ENCODE measurements at places on chromosomes 3 and 15.

DNA sequence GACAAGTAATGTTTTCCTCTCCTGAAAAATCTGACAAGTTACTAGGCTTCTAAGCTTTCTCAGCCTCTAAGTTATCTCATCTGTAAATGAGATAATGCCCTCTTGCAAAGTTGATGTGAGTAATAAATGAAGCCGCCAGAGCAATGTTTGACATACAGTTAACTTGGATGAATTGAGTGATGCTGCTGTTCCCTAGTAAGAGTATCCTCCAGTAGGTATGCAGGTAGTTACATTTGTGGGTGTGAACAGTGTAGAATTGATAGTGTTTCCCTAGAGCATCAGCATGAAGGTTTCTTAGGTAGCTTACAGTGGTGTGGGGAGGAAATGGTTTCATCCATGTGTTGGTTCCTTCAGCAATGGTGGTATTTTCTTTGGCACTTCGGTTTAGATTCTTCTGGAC is 3.4 kb downstream of the ATP2C1 start:
- no peak for DNase-seq

- DNase-seq = peak; percentile 51
These were observed 22.1 kb downstream of the MAPKAPK3 start for GRCh38 chr3:50639055-50639494.

- no peak for DNase-seq
These were observed 24.8 kb upstream of the NOX5 start for GRCh38 chr15:68989541-68990230.

GRCh38 chr3:52119099-52119498 is 35.1 kb downstream of the POC1A start:
- no peak for DNase-seq

DNA sequence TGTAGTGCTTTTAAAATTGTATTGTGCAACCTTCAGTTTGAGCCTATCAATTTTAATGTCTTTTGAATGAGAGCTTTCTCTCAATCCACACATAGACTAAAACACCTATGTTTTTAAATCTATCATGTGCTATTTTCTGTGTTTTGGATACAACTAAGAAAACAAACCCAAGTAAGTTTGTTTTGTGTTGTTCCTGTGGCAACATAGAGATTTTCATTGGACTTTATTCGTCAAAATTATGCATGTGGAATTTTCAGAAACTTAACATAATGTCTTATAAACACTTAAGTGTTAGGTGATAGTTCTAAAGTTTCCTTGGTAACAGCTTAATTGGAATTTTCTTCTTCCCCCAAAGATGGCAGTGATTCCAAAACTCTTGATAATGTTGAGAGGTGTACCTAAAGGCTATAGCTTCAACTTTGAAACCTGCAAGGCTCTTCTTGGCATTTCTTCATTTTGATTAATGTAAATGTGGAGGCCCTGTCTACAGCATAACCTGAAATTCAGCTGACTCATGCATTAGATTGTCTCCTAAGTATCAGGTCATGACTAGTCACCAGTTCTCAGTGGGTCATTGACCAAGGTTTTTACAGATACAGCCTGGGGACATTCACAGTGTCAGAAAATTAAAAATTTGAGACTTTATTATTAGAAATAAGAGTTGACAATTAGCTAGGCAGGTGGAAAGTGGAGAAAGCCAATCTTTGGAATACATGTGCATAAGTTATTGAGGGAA is 44.4 kb downstream of the COL6A5 start:
- DNase-seq = no peak

- peak; percentile 59 for DNase-seq
These were observed 32.9 kb downstream of the CD200R1L start for GRCh38 chr3:112813723-112814171.

DNA sequence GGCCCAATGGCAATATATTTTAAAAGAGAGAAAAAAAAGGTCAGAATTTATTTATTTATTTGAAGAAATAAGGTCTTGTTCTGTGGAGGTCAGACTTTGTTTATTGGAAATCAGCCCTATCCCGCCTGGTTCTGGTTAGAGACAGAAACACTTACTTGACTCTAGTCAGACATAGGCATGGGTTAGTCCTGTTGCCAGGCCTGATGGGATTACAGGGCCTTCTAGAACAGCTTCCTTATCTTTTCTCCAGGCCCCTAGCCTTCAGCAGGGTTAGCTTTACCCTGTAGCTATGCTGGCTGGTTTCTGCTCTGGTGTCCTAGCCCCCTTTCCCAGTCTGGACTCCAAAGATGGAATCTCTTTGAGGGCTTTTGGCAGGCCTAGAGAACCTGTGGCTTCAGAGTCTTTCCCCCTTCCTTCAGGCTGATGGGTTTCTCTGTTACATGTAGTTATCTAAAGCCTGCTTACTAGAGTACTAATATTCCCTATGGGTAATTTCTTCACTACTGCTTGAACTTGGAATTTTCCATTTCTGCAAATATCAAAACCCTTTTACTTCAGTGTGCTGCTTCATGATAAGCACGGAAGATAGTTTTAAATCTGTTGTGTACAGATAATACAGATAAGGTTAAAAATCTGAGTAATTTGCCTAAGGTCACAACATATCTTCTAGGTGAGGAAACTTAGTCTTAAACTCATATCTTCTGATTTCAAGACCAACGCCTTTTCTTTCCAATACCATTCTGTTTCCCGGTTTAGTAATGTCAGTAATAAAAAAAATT is 10.6 kb downstream of the IREB2 start:
- DNase-seq = peak; percentile 14

DNA sequence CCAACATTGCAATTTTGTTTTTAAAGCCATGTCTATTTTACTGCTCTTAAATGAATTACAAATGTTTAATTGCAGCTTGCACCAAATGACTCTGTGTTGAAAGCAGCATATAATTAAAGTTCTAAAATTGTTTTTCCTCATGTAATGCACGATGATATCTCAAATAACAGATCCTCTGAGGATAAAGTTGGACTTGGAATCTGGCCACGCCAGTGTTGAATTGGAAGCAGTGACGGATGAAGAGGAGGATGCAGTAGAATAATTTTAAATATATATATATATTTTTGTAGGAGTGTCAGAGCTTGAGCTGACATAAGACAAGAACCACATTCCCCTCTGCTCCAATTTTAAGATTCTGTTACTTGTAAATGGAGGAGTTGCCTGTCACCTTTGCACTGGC is 406.6 kb upstream of the DPPA4 start:
- no peak for DNase-seq

DNA sequence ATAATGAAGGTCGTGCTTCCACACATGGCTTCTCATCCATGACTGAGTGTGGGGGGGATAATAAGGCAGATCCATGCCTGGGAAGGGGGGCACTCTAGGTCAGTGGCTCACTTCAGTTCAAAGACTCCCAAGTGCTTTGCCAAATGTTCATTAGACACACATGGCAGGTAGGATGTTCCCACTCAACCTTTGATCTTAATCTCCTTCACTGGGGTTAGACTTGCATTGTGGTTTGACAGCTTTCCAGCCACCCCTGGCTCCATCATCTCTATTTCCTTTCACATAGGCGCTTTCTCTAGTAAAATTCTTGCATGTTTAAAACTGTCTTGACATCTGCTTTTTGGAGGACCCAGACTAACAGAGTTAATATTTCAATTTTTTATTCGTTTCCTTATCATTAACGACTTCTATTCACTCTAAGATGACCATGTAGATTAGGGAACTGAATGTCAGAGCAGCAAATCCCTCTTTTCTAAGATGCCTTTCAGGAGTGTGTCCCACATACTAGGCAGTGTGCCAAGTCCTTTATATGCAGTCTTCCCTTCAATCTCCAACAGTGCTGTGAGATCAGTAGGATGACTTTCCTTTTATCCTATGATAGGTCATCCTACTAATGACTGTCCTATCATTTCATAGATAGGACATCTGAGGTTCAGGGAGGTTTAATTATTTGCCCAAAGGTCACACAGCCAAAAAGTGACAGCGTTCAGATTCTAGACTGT is 57.9 kb downstream of the BTD start:
- no peak for DNase-seq

DNA sequence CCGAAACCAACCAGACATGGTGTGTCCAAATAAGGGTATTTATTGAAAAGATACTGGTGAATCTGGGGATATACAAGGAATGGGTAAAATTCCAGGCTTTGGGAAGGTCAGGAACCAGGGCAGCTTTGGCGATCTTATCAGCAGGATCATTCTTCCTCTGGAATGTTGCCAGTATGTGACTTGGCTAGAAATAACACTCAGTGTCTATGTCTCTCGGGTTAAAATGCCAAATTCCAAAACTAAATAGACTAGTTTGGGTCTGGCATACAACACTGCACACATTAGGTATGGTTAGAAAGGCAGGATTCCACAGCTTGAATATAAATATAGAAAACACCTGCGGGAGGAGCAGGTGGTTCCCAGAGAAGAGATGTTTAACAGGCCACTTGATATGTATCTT is 220.2 kb upstream of the CD96 start:
- no peak for DNase-seq

DNA sequence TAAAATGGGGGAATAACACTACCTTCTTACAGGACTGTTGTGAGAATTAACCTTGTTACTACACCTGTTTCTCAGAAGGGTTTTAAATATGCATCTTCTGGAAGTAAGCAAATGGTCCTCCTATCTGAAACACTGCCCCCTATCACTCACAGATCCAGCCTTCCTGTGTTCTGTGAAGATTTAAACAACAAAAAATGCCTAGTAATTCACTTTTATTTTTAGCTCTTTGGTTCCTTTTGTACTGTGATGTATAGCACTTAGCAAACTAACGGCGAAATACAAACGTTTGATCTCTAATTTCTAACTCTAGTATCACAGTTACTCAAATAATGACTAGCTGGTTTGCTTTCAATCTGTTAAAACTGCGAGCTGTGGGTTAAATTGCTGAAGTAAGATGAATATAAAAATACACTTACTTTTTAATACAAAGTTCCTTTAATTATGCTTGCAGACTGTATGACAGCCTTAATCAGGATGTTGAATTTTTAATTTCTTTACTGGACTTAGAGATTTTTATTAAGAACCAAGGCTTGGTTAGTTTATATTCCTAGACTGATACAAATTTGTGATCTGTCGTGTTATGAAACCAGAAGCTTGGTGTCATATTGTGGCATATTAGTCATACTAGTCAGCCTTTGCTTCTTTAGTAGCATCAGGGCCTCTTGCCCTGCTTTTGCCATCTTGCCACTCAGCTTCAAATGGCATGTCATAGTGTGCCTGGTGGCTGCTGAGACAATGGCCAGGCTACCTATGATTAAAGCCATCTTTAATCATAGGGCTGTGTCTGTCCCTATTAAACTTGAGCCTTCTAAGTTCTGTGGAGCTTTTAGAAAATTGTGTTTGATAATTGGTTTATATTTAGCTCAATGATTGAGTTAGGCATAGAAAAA is 9.2 kb downstream of the EIF3J start:
- peak; percentile 43 for DNase-seq

DNA sequence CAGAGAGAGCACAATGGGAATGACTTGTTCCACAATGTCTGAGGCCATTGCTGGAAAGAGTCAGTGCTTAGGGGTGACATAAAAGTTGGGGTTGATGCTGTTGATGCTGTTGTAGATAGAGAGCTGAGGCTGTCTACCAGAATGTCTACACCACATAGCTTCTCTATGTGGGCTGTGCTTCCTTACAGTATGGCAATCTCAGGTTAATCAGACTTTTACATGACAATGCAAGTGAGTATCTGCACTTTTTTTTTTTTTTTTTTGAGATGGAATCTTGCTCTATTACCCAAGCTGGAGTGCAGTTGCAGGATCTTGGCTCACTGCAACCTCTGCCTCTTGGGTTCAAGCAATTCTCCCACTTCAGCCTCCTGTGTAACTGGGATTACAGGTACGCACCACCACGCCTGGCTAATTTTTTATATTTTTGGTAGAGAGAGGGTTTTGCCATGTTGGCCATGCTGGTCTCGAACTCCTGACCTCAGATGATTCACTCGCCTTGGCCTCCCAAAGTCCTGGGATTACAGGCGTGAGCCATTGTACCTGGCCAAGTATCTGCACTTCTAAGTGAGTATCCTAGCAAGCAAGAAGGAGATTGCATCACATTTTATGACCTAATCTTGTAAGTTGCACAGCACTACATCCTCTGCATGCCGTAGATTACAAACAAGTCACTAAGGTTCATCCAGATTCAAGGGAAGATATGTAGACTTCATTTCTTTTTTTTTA is 28.7 kb downstream of the DLEC1 start:
- DNase-seq = peak; percentile 58

- DNase-seq = peak; percentile 24
These were observed 34.9 kb downstream of the PRKCD start for GRCh38 chr3:53195602-53196574.

- DNase-seq = no peak
These were observed 30.5 kb downstream of the LRRK1 start for GRCh38 chr15:100949691-100950090.

DNA sequence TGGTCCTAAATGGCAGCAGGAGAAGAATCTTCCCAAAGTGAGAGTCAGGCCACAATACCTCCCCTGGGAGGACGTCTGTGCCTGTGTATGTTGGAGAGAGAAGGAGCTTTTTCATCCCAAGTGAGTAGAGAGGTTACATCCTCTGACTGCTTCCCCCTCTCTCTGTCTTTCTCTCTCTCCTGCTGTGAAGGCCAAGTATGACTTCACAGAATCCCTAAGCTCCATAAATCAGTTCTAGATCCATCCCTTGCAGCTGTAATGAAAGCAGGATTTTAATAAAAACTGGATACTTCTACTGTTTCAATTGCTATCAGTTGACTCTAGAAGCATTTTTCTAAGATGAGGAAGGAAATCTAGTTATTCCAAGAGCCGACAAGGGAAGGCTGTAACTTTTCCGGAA is 389.1 kb upstream of the PROK2 start:
- no peak for DNase-seq

DNA sequence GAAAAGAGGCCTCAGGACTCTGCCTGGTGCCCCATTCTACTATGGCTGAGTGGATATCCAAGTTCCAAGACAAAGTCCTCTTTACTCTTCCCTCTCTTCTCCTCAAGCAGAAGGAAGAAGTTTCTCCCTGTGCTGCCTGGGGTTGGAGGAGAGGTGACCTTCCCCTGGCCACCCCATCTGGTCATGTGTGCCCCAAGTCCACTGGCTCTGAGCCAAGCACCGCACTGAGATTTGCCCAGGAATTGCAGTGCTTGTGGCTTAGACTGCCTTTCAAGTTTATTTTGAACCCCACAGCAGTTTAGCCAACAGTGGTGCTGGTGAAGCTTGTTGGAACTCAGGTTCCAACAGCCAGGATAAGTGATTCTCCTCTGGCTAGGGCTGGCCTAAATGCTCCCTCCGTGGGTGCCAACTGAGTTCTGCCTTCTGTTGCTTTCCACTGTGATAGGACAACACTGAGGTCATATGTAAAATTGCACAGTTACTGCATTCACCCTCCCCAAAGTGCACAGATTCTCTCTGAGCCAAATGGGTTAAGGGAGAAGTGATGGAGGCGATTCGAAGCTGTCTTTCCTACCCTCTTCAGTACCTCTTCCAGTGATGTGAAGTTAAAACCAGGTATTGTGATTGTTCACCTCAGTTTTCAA is 69.9 kb downstream of the TMCO5A start:
- no peak for DNase-seq

DNA sequence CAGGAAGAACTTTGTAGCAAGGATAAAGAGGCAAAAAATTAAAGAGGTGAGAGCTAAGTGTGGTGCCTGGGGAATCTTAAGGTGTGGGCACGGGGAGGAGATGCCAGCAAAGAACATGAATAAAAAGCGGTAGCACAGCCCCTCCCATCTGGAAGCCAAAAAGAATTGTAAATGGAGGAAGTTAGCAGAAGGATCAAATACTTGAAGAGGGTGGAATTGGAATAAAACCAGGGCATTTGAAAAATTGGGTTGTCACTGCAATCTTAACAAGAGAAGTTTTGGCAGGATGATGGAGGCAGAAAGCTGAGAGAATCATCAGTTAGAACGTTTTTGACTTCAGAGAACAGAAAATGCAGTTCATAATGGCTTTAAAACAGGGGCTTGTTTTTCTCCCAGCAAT is 2.4 kb downstream of the CCR2 start:
- no peak for DNase-seq

- peak; percentile 57 for DNase-seq
These were observed 53.7 kb downstream of the NMD3 start for GRCh38 chr3:161274691-161275298.

Measured in iris pigment epithelial cell (primary cell).